AG08395 (cell line): ENCODE measurements at places on chromosomes 12 and 14.
A peak's percentile ranks its signal among the peaks of the same experiment; 100 is the strongest.

- DNase-seq: peak; percentile 10
These were observed 92.5 kb upstream of the NAP1L1 start for GRCh38 chr12:76176940-76177339.

DNA sequence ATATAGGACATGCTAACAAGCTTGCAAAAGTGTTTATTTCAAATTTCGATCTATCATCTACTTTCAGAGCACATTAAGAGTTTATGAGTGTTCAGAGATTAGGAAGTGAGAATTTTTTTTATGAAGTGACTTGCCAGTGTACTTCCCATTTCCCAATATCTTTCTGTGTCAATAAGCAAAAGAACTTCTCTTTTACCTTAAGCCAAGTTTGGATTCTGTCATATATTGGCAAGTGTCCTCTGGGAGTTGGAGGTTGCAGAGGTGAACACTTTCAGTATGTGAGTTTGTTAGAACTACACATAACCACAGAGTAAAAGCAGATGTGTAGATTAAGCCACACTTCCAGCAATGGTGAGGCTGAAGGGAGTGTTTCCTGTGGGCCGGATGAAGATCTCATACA is 16.6 kb upstream of the KLRF1 start:
- DNase-seq: no peak

DNA sequence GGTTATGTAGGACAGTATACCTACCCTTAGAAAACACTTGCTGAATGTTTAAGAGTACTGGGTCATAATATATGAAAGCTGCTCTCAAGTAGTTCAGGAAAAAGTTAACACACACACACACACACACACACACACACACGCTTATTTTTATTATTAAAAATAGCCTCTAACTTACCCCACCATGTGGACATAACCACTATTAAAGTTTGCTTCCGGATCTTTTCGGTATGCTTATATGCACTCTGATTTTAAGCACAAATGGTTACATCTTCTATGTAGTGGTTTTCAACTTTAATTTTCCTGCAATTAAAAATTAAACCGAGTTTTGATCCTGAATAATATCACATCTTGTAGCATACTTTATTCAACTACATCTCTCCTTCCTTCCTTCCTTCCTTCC is 84.9 kb upstream of the TRAF3 start:
- no peak for DNase-seq

DNA sequence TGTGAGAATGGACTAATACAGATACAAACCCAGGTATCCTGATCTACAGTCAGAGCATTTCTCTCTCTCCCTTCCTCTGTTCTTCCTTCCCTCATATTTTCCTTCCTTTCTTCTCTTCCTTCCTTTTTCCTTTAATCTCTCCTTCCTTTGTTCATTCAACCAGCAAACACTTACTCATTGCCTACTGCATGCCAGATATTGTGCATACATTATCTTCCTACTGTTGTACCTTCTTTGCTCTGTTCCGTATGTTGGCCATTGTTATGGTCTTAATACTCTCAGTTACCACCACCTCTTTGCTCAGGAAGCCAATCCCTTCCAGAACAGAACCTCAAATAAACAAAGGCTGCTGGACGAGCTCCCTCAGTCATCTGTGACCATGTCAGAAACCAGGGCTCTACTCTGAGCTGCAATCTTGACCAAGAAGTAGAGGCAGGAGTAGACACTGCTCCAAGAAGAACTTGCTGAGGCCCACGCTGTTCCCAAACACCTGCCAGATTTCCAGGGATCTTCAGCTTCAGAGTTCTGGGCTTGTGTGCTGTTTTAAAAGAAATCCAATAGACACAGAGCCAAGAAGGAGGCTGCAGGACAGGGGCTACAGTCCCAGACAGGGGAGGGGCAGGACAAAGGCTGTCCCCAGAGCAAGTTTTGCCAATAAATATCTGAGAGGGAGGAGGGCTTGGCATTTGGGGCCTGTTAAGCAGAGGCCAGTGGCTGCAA is 526.7 kb upstream of the TBX3 start:
- no peak for DNase-seq

GRCh38 chr12:55469291-55469690 is 647 bp downstream of the OR6C70 start:
- no peak for DNase-seq

DNA sequence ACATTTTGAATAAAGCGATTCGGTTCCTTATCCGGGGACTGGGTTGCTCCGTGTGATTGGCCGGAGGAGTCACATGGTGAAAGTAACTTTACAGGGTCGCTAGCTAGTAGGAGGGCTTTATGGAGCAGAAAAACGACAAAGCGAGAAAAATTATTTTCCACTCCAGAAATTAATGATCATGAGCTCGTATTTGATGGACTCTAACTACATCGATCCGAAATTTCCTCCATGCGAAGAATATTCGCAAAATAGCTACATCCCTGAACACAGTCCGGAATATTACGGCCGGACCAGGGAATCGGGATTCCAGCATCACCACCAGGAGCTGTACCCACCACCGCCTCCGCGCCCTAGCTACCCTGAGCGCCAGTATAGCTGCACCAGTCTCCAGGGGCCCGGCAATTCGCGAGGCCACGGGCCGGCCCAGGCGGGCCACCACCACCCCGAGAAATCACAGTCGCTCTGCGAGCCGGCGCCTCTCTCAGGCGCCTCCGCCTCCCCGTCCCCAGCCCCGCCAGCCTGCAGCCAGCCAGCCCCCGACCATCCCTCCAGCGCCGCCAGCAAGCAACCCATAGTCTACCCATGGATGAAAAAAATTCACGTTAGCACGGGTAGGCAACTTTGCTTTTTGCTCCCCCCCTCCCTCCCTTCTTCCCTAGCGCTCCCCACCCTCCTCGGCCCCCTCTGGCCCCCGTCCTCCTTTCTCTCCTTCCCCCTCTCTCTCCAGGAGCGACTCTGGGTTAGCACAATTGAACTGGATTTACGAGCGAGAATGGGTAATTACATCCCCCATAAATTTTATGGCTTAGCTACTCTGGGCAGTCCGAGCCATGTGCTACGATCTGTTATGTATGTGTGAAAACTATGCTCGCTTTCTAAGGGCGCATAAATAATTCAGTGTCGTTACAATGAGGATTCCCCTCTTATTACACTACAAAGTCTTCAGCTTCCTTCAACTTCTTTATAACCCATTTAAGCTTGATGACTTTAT is at the start of gene HOXC4:
Gene HOXC4, plus strand, starts transcription at position 85 of the 991 bp plus-strand sequence. Its CDS starts 88 bp downstream, at position 173.
- no peak for DNase-seq

DNA sequence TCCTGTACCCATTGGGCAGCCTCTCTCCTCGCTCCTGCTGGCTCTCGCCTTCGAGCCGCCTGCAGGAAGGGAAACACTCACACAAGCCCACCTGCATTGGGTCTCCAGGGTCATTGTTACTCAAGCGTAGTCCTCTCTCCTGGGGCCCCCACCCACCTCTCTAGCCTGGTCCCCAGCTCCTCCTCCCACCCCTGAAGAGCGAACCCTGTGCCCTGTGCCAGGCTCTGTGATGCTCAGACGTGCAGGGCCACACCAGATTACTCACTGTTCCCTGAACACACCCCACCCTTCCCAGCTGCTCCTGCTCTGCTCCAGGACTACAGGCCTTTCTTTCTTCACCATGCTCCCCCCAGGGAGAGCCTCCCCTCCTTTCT is 88.1 kb downstream of the NINJ2 start:
- DNase-seq: no peak

GRCh38 chr14:103549361-103550311 is 12.8 kb downstream of the BAG5 start:
- DNase-seq: no peak

DNA sequence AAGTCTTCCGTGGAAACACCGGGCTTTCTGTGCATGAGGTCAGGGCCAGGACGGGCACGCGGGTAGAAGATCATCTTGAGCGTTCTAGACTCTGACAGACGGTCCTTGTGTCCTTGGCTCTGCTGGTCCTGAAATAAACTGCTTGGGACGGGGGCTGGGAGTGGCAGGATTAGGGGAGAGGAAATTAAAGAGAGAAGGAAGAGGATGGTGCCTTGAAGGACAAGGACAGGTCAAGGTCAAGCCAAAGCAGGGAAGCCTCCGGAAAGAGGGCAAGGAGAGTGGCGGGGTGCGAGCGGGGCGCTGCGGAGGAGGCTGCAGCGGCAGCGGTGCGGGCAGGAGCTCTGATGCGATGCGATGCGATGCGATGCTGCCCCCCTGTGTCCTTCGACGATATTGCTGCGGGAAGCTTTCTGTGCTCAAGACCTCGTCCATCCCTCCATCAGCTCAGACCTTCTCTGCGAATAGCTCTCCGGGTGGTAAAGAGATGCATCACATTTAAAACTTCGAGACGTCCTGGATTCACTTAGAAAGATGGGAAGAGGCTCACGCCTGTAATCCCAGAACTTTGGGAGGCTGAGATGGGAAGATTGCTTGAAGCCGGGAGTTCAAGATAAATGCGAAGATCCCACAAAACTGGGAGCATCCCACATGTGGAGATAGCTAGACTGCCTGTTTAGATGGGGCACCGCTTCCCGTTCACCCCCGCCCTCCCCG is 110.1 kb upstream of the TMEM132D start:
- peak; percentile 40 for DNase-seq

GRCh38 chr14:87084908-87085307 is 908.1 kb downstream of the GALC start:
- DNase-seq: no peak
